ENCODE measurements at places on chromosomes 13 and 19.

DNA sequence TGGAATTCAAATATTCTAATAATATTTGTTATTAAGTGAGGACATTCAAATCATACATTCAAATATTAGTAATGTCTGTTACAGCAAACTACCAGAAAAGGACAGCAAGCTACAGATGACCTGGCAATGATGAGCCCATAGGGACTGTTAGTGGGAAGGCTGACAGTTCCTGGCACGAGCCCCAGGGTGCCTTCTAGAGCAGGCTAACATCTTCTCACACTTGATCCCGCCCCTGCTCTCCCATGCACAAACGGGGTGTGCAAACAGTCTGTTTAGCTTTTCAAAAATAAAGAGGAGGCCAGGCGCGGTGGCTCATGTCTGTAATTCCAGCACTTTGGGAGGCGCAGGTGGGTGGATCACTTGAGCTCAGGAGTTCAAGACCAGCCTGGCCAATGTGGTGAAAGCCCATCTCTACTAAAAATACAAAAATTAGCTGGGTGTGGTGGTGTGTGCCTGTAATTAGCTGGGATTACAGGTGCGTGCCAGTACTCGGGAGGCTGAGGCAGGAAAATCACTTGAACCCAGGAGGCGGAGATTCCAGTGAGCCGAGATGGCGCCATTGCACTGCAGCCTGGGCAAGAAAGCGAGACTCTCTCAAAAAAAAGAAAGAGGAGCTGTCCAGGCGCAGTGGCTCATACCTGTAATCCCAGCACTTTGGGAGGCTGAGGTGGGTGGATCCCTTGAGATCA lies 9.6 kb upstream of the GARRE1 start:
- no peak for DNase-seq

- DNase-seq: no peak
These were observed 37.6 kb upstream of the IGFL1 start for GRCh38 chr19:46191972-46192371.

GRCh38 chr13:45807520-45808099 lies 43.9 kb downstream of the SIAH3 start:
- DNase-seq: no peak

DNA sequence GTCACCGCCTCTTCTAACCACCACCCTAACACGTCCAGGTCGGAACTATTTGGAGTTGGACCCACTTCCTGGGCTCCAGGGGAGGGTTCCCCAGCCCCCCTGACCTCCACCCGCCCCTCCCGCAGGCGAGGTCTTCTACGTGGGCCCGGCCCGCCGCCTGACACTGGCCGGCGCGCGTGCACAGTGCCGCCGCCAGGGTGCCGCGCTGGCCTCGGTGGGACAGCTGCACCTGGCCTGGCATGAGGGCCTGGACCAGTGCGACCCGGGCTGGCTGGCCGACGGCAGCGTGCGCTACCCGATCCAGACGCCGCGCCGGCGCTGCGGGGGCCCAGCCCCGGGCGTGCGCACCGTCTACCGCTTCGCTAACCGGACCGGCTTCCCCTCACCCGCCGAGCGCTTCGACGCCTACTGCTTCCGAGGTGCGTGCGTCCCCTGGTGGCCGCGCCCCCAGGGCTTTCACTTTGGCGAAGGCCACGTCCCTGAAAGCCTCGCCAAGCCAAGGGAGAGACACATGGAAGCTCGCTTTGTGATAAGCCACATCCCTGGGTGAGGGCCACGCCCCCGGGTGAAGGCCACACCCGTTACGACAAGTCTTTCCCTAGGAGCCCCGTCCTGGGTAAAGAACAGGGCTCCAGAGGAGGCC lies 13.2 kb downstream of the NCAN start:
- peak; percentile 57 for DNase-seq

- DNase-seq: no peak
These were observed 473 bp upstream of the ITM2B start for GRCh38 chr13:48232420-48233045.

GRCh38 chr13:40681341-40682146 lies 15.1 kb upstream of the FOXO1 start:
- no peak for DNase-seq

- no peak for DNase-seq
These were observed 6.3 kb downstream of the PMIS2 start for GRCh38 chr19:35592226-35592625.

DNA sequence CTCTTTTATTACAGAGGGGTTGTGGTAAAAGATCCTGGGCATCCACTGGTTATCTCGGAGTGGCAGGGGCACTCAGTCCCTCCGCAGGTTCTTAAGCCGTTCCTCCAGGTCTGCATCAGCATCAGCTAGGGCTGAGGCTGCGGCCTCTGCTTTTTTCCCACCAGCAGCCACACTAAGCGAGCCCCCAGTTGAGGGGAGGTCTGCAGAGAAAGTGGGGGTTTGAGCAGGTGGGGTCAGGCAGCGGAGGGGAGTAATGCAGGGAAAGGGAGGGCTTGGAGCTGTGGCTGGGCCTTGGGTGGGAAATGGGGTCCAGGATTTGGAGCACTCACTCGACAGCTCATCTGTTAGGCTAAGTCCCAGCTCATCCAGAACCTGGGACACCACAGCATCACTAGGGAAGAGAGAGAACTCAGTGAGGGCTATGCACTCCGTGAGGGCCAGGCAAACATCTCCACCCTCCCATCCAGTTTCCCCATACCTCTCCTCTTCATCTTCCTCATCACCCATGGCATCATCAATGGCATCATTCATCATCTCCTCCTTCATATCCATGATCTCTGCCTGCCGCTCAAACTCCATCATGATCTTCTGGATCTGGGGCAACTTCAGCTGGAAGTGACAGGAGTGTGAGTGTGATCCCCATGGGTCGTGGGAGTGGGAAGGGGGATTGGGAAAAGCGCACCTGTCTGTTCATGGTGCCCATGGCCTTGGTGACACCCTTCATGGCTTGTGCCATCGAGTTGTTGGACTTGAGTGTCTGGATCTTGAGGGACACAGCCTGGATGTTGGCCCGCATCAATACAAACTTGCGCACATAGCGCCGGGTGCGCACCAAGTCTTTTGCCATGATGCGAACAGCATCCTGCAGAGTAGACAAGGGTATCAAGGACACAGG lies 3.1 kb downstream of the CHMP2A start:
- DNase-seq: no peak

DNA sequence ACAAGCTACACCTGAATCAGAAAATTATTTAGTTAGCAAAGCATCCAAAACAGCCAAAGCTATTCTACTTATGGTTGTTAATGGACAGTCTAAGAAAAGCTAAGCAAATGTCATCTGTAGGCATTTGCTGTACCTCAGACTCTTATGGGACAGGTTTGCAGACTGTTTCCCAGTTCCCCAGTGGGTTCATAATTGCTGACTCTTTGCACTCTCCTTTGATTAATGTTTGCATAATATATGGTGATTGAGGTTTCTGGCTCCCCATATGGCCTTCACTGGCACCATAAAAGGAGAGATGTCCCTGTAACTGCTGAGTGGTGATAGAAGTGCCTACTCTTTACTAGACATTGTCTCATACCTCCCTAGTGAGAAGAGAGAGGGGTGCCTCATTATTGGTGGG lies 142.1 kb downstream of the GPC6 start:
- DNase-seq: no peak

DNA sequence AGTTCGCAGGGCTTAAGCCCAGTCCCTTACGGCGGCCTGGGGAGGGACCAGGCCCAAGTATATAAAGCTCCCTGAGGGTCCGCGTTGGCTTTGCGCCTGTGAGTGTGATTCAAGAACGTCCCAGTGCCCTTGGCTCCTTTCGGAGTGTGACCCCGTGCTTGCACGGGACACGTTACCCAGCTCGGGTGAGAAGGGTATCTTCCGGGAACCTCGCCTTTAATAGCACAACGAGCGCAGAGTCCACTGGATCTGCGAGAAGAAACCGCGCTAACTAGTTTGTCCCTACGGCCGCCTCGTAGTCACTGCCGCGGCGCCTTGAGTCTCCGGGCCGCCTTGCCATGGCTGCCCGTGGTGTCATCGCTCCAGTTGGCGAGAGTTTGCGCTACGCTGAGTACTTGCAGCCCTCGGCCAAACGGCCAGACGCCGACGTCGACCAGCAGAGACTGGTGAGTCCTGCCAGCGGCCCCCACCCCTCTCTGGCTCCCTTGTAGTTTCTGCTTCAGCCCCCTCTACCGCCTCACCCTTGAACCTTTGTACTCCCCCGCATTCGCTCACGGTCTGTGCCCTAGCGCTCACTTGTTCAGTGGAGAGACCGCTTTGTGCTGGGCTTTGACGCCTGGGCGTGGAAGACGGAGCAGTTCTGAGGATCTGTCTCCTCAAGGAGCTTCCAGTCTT lies at the start of gene DNAJC15:
DNAJC15 (plus strand) TSS at position 298 of the 675 bp plus-strand sequence; CDS start at position 339, 41 bp downstream.
- peak; percentile 17 for DNase-seq

GRCh38 chr13:83733293-83733692 lies 149.0 kb downstream of the SLITRK1 start:
- no peak for DNase-seq

GRCh38 chr19:12783849-12784393 lies 7.4 kb upstream of the JUNB start:
- DNase-seq: no peak

DNA sequence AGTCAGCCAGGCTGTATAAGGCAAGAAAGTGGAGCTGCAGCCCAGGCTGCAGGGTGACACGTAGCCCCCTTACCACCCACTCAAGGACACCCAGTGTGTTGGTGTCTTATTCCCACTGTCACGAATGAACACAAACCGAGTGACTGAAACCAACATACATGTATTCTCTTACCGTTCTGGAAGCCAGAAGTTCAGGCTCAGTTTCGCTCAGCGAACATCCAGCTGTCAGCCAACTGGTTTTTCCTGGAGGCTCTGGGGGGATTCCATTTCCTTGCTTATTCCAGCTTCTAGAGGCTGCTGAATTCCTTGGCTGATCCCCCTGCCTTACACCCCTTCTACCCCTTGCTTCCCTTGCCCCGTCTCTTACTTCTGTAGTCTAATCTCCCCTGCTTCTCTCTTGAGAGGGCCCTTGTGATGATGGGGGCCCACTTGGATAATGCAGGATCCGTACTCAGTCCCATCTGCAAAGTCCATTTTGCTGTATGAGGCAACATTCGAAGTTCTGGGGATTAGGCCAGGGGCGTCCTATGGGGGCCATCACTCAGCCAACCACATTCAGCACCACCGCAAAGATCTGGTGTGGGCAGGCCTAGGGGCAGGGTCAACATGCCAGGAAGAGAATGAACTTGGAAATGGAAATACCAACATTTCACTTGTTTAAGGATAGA lies 47.3 kb upstream of the MTIF3 start:
- no peak for DNase-seq
